ENCODE measurements at places on chromosomes 5 and 9.

DNA sequence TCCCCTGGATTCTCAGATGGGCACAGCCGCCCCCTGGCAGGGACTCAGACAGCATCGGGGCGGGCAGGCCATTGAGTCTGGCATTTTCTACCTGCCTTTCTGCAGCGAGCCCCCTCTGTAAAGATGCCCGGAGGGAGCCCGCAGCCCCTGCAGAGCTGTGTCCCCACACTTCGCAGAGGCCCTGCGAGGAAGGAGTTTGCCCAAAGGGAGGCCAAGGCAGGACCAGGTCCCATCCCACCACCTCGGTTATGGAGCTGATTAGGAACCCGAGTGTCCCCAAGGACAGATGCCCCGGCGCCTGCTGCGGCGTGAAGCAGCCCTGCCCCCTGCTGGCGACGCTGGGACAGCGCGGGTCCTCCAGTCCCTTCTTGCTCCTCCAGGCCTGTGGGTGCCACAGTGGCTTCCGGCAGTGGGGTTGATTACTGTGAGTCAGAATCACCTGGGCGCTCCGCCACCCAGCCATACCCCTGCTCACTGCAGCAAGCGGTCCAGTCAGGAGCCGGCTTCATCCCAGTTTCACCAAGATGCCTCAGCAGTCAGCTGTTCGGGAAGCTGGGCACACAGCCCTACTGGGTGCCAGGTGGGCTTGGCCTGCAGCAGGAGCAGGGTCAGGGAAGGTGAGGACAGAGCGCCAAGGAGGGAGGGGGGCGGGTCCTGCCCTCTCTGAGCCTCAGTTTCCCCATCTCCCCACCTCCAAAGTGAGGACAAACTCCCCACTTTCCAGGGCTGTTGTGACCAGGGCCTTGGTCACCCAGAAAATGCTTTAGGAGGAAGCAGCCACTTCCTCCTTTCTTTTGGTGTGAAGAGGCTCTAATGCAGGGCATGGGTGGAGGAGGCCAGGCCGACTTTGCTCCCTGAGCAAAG lies 117.2 kb downstream of the RXRA start:
- peak; percentile 78 for DNase-seq

DNA sequence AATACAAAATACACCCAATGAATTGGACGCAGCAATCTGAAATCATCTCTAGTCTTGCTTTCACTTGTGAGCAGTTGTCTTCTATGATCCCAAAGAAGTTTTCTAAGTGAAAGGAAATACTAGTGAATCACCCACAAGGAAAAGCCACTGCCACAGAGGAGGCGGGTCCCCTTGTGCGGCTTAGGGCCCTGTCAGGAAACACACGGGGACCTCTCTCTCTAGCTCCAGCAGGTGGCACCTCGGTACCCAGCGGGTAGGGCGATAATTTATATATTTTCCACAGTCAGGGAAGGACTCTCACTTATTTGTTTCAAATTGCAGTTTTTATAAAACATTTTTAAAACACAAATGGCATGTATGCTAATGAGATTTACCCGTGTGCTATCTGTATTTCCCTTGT lies 417.1 kb downstream of the KDM4C start:
- no peak for DNase-seq

GRCh38 chr5:20500546-20500945 lies 512.5 kb upstream of the CDH18 start:
- no peak for DNase-seq

DNA sequence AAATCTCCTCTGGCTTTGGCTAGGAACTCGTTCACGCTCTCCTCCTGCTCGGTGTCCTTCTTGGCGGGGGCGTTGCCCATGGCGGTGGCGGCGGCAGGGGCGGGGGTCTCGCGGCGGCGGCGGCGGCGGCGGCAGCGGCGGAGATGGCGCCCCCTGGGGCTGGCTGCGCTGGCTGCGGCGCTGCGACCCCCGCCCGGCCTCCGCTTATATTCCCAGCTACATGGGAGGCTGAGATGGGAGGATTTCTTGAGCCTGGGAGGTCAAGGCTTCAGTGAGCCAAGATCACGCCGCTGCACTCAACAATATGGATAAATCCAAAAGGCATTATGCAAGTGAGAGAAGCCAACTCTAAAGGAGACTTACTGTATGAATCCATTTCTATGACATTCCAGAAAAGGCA lies at the start of gene PRKACG:
TSS of gene PRKACG (minus strand) at position 101 of the 400 bp plus-strand sequence. CDS start at position 80, 21 bp downstream.
- DNase-seq: no peak

GRCh38 chr5:113098378-113098777 lies 121.8 kb downstream of the DCP2 start:
- DNase-seq: no peak

- no peak for DNase-seq
Observed at GRCh38 chr5:30661730-30662129, 531.8 kb upstream of the CDH6 start.

DNA sequence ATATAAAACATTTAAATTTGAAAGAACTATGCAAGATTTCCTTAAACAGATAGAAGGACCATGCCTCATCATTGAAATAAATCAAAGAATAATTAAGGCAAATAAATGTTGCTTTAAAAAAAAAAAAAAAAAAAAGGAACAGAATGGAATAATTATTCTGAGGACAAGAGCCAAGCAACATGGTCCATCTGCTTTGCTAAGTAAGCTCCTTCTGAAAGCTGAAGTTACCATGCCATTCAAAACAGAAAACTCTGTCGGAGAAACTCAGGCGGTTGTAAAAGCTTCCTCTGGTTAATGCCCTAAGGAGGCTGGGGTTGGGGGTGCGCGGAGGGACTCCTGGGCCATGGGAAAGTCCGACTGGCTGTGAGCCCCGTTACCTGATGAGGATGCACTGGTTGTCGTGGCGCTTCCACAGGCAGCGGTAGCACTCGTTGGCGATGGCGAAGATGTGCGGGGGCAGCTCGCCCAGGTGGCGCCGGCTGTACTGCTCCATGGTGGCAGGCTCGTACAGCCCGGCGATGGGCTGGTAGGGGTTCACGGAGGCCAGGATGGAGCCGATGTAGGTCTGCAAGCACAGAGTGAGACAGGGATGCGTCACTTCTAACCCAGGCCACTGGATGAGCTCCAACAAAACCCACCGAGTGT lies 141.7 kb downstream of the MYO10 start:
- no peak for DNase-seq

- DNase-seq: no peak
Observed at GRCh38 chr5:52999344-52999949, 10.3 kb downstream of the ITGA2 start.

DNA sequence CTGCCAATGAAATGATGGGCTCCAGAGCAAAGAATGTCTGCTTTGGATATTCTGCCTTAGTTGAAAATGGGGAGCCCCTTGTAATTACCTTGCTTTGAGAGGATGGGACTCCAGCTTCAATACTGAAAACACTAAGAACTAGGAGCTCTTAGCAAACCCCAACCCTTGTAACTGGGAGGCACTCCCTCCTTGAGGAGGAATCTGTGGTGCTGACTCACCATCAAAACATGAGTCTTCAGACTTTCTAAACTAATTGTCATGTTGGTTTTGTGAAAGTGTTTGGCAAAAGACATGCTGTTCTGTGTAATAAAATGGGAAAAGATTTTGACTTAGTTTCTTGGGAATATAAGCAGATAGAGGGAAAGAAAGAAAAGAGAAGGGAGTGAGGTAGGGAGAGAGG lies 91.9 kb upstream of the PTPRD start:
- DNase-seq: no peak
